ENCODE measurements at places on chromosomes 1 and 21. TPM values are rescaled to one million over a fixed set of nuclear protein-coding genes. Genes with fewer than 3 reads are reported as not detected.

DNA sequence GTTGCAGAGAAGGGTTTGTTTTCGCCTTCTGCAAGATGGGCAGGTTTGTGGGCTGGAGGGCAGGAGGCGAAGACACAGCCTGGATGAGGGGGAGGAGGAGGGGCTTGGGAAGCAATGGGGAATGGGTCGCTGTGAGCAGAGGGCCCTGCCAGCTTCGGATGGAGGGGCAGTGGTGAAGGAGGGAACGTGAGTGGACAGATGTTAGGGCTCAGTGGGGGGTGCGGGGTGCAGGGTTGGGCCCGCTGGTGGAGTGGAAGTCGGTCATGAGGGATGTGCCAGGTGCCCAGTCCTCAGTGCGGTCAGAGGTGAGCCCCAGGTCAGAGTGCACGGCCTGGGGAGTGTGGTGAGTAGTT lies 55.5 kb upstream of the ABCG1 start:
- H3K27ac ChIP-seq = no peak overlapping the region
- no peak for DNase-seq
- peaks cover 25% of the 10 kb centered on the region for H3K4me1 ChIP-seq
- H3K4me3 ChIP-seq = no peak overlapping the region

TNFSF4 gene
- 1.9 TPM for total RNA-seq

DNA sequence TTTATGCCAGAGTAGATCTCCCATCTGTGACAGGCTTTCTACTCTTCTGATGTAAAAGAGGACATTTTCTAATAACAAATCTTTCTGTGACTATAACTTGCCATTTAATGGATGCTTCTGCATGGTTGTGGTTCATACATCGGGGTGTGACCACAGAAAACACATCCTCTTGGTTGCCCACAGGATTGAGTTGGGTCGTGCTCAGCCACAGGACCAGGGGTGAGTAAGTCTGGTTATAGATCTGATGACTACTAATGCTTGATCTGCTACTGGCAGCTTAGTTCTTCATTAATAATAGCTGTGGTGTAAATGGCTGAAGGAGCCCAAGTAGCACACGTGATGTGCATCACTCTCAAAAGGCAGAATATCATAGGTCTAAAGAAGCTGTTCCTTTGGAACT lies 328.2 kb downstream of the RWDD3 start:
- no peak overlapping the region for H3K4me3 ChIP-seq
- H3K4me1 ChIP-seq = no peaks in the 10 kb centered on the region
- no peak overlapping the region for H3K27ac ChIP-seq
- no peaks in the 10 kb centered on the region for H3K36me3 ChIP-seq
- peak; percentile 26 for DNase-seq

GRCh38 chr1:92879316-92879968 lies 47.6 kb downstream of the RPL5 start:
- H3K4me1 ChIP-seq = peaks cover 29% of the 10 kb centered on the region
- no peak for DNase-seq
- peaks cover 14% of the 10 kb centered on the region for H3K36me3 ChIP-seq
- H3K27ac ChIP-seq = no peak overlapping the region
- H3K4me3 ChIP-seq = no peak overlapping the region
- no peaks in the 10 kb centered on the region for H3K27me3 ChIP-seq

GRCh38 chr1:28646040-28646439 lies 2.4 kb upstream of the RNU11 start:
- no peaks in the 10 kb centered on the region for H3K27me3 ChIP-seq
- peaks cover 7% of the 10 kb centered on the region for H3K36me3 ChIP-seq
- no peak overlapping the region for H3K4me3 ChIP-seq
- no peak for DNase-seq
- peaks cover 39% of the 10 kb centered on the region for H3K4me1 ChIP-seq
- no peak overlapping the region for H3K27ac ChIP-seq

FAM151A gene
- total RNA-seq = not detected

DNA sequence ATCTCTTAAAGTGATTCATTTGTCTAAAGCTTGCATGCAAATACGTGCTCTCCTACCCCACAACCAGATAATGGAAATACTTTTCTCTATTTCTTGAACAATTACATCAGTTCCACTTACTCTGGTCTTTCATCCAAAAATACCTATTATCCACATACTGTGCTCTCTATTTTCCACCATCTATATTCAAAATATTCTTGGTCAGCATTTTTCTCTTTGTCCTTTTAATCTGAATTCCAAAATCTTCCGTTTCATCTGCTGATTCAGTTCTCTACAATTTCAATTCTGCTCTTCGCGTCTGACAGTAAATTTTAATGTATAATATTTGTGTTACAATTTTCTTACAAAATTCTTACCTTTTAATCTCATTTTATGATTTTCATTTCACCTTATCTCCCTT lies 110.3 kb downstream of the ZNF648 start:
- no peak for DNase-seq
- H3K27me3 ChIP-seq = peaks cover 7% of the 10 kb centered on the region
- H3K4me3 ChIP-seq = no peak overlapping the region
- H3K36me3 ChIP-seq = no peaks in the 10 kb centered on the region

RRP1B gene
- total RNA-seq = 82.8 TPM

GRCh38 chr1:92409946-92410549 lies 76.7 kb downstream of the GFI1 start:
- H3K36me3 ChIP-seq = peaks cover 6% of the 10 kb centered on the region
- no peak for DNase-seq
- H3K27me3 ChIP-seq = no peaks in the 10 kb centered on the region
- no peak overlapping the region for H3K27ac ChIP-seq

DOCK7 gene
- 17.8 TPM for total RNA-seq

C8B gene
- total RNA-seq = not detected

PMVK gene
- total RNA-seq = 47.4 TPM

TENT5C gene
- 3.5 TPM for total RNA-seq

GRCh38 chr1:155266553-155266952 lies 4.4 kb upstream of the SCAMP3 start:
- no peak for DNase-seq
- H3K27ac ChIP-seq = no peak overlapping the region
- H3K27me3 ChIP-seq = no peaks in the 10 kb centered on the region

DNA sequence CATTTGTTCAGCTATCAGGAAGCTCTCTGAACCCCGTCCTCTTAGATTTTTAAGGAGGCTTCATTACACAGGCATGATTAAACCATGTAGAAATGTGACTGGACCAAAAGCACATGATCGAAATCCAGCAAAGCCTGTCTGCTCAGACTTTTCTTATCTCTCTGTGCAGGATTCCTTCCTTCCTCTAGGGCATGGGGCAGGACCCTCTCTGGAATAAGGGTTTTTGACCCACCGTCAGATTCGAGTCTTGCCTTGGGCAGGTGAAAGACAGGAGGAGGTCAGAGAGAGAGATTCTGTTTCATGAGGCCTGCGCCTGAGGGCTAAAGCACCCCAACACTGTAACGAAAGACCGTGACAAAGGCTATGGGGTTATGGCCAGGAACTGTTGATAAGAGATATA lies 136.8 kb downstream of the RHOU start:
- H3K27ac ChIP-seq = no peak overlapping the region
- H3K27me3 ChIP-seq = peaks cover 11% of the 10 kb centered on the region
- no peaks in the 10 kb centered on the region for H3K36me3 ChIP-seq
- H3K4me3 ChIP-seq = no peak overlapping the region
- no peak for DNase-seq

GRCh38 chr1:18294437-18295176 lies 186.1 kb upstream of the KLHDC7A start:
- H3K27ac ChIP-seq = no peak overlapping the region
- no peaks in the 10 kb centered on the region for H3K36me3 ChIP-seq
- no peak overlapping the region for H3K4me3 ChIP-seq
- H3K27me3 ChIP-seq = peaks cover 16% of the 10 kb centered on the region

DNA sequence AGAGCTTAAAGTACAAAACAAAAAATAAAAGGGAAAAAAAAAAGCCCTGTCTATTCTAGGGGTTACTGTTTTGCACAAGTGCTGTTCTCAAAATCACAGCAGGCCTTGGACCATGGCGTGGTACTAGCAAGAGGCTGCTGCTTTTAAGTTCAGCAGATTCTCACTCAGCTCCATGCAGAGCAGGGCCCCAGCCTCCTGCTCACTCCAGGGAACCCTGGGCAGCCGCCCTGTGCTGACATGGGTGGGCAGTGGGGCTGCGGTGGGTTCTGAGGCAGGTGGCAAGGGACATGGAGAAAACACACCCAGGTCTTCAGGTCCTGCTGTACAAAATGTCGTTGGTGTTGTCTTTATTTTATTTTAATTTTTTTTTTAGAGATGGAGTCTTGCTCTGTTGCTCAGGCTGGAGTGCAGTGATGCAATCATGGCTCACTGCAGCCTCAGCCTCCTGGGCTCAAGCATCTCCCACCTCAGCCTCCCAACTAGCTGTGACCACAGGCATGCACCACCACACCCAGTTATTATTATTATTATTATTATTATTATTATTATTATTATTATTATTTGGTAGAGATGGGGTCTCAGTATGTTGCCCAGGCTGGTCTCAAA lies 170.9 kb downstream of the DYRK1A start:
- DNase-seq = no peak
- no peak overlapping the region for H3K27ac ChIP-seq
- H3K36me3 ChIP-seq = no peaks in the 10 kb centered on the region
- peaks cover 23% of the 10 kb centered on the region for H3K27me3 ChIP-seq
- no peak overlapping the region for H3K4me3 ChIP-seq

LCK gene
- total RNA-seq = 248 TPM

- H3K27me3 ChIP-seq = no peaks in the 10 kb centered on the region
- no peaks in the 10 kb centered on the region for H3K4me1 ChIP-seq
- H3K4me3 ChIP-seq = no peak overlapping the region
- no peaks in the 10 kb centered on the region for H3K36me3 ChIP-seq
- H3K27ac ChIP-seq = no peak overlapping the region
Measured at GRCh38 chr1:197469620-197470210, 201.7 kb downstream of the CRB1 start.

DNA sequence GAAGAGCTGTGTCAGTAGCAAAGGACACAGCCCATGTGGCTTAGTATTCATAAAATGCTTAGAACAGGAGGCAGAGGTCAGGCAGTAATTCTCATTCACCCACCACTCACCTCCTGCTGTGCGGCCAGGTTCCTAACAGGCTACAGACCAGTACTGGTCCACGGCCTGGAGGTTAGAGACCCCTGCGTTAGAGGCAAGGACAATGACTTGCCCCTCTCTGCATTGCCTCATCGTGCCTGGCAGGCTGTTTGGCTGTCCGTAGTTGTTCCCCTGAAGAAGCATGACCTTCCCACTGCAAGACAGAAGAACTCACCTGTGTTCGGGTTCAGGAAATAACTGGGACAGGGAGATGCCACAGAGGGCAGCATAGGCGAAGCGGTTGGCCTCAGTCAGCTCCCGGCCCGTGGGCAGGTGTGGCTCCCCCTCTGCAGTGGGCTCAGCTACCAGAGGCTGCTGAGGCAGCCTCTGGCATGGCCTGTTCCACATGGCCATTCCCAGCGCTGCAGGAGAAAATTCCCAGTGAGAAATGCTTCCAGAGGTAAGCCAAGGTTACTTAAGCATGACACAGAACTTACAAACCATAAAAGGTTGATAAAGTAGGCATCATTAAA lies 19.3 kb downstream of the TMCO4 start:
- H3K36me3 ChIP-seq = peaks cover 22% of the 10 kb centered on the region
- H3K27me3 ChIP-seq = no peaks in the 10 kb centered on the region
- no peaks in the 10 kb centered on the region for H3K4me1 ChIP-seq
- no peak for DNase-seq
- no peak overlapping the region for H3K27ac ChIP-seq

ZFP69B gene
- 6.3 TPM for total RNA-seq

LCE1B gene
- not detected for total RNA-seq

DNA sequence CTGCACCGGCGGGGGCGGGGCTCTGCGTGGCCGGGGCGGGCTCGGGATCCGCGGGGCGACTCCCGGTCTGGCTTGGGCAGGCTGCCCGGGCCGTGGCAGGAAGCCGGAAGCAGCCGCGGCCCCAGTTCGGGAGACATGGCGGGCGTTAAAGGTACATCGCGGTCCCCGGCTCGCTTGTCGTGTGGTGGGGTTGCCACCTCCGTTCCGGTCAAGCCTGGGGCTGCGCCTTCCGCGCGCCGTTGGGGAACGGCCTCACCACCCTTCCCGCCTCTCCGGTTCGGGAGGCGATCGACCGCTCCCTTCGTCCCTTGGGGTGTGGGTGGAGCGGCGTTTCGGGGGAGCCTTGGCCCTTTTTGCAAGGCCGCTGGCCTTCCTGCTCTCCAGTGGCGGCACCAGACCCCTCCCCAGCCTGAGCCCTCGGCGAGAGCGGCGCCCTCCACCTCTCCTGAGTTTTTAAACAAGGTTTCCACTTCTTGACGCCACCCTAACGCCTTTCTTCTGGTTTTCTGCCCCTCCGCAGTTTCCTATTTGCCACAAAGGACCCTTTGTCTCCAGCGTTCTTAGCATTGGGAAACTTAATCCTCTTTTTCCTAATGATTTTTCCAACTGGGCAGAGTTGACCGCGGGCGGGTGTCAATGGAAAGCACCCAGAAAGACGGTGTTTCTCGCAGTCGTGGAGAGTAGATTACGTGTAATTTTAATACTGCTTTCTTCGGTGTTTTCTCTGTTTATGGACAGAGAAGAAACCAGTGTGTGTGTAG lies at the start of the genes LEPR and LEPROT:
TSS of gene LEPR (plus strand) at position 79 of the 761 bp plus-strand sequence. CDS start 144,898 bp downstream, outside the sequence.
TSS of gene LEPROT (plus strand) at position 79 of the 761 bp plus-strand sequence. CDS start at position 136, 57 bp downstream.
- no peak within 1 kb of the TSS for H3K4me3 ChIP-seq
- H3K27ac ChIP-seq = peak within 1 kb of the TSS; percentile 93
- peaks cover 28% of the 10 kb centered on the region for H3K4me1 ChIP-seq
- peaks cover 5% of the 10 kb centered on the region for H3K27me3 ChIP-seq

GPR61 gene
- total RNA-seq = not detected

DNA sequence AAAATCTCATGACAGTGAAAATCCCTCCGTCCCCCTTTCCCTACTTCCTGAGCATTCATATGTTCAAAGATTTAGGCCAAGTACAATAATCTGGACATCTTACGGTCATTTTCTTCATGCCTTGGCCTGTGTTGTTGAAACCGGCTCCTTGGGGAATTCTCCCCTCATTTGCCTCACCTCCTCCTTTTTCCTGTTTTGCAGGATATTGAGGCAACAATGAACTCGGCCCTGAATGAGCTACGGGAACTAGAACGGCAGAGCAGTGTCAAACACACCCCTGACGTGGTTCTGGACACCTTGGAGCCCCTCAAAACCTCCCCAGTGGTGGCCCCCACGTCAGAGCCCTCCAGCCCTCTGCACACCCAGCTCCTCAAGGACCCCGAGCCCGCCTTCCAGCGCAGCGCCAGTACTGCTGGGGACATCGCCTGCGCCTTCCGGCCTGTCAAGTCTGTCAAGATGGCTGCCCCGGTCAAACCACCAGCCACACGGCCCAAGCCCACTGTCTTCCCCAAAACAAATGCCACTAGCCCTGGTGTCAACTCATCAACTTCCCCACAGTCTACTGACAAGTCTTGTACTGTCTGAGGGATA lies 9.3 kb upstream of the IKBKE start:
- H3K4me3 ChIP-seq = no peak overlapping the region
- no peaks in the 10 kb centered on the region for H3K27me3 ChIP-seq
- H3K4me1 ChIP-seq = peaks cover 43% of the 10 kb centered on the region
- H3K36me3 ChIP-seq = peaks cover 33% of the 10 kb centered on the region

MCOLN2 gene
- 92.3 TPM for total RNA-seq

DNA sequence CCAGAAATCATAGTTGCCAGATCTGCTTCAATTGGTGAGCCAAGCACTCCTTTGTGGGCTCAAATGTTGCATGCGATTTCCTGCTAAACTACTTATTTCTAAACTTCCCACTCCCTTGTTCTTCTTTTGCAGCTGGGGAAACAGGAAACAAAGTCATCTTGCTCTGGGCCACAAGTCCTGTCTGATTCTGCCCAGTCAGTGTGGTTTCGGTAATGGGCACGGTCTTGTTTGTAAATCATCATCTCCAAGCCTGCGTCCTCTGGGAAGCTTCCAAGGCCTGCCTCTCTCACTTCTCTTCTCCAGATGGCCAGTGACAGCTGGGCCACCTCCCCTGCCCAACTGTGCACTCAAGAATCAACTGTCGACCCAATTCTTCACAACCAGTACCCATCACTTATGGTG lies 4.4 kb downstream of the S100A8 start:
- peaks cover 4% of the 10 kb centered on the region for H3K4me1 ChIP-seq
- no peak for DNase-seq
- H3K27me3 ChIP-seq = peaks cover 20% of the 10 kb centered on the region
- no peak overlapping the region for H3K4me3 ChIP-seq
- no peaks in the 10 kb centered on the region for H3K36me3 ChIP-seq
- H3K27ac ChIP-seq = no peak overlapping the region
